ENCODE measurements at places on chromosomes 1 and 21.

DNA sequence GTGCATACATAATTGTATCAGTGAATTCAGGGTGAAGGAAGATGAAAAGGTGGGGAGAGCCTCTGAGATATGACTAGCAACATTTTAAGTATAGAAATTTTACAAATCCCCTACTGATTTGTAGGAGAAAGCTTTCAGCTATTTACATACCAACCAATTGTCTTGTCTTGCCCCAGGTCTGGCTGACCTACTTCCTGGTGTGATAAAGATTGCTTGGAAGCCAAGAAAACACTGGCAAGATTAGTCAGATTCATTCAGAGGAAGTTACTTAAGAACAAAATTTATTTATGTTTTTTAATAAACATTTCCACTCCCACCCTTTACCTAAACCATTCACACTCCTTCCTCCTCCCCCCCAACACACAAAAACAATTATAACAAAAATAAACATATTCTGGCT, 17.5 kb downstream of the PTGS2 start:
- no peak for DNase-seq

GRCh38 chr21:39083377-39084008, 99.8 kb downstream of the PSMG1 start:
- DNase-seq, result no peak

GRCh38 chr1:9362488-9362887, 69.8 kb downstream of the SPSB1 start:
- DNase-seq, result no peak

GRCh38 chr1:32791881-32792280, 25.3 kb downstream of the YARS1 start:
- DNase-seq, result no peak

- no peak for DNase-seq
Measured at GRCh38 chr21:25409978-25410377, 197.3 kb downstream of the MRPL39 start.

DNA sequence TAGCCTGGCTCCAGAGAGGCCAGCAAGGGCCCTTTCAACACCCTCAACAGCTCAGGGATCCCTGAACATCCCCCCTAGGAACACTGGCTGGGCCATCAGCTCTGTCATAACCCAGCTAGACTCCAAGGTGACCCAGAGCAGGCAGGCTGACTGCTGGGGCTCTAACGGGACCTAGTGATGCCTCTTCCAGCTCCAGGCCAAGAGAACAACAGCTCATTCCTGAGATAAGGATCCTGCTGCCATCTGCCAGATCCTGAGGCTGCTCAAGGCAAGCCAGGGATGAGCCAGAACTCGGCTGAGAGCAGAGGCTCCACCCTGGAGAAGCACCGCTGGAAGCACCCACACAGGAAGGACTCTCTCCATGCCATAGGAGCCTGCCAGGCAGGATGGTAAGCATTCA, 2.0 kb downstream of the VSIG8 start:
- no peak for DNase-seq

GRCh38 chr1:38059635-38060250, 13.2 kb upstream of the POU3F1 start:
- DNase-seq, result no peak

GRCh38 chr1:37480125-37480466, 5.7 kb downstream of the ZC3H12A start:
- no peak for DNase-seq

DNA sequence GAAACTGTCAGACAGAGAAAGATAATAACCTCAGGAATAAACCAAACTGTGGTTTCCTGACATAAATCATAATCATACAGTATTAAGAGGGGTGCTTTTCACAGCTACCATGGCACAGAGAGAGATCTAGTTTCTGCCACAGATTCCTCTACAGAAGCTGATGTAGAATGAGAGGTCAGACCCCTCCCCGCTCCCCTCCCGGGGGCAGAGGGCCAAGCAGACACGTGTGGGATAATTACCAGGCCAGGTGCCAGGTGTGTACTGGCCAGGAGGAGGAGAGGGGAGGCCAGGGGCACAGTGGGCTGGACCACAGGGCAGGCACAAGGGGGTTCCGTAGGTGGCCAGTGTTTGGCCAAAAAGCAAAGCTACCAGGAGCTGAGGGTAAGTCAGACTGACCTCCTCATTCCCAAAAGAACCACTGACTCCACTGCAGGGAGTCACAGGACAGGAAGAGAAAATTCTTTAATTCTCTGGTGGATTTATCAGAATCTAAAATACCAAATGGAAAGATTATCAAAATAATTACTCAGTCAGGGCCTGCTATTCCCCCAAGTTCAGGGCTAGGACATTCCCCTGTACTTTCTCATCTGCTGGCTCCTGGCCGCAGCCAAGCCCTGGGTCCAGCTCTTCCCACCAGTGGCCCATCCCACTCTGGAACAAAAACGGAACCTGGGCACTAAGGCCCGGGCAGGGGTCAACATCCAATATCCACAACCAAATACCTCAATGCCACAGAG, 30.0 kb downstream of the C2CD2 start:
- DNase-seq, result no peak

DNA sequence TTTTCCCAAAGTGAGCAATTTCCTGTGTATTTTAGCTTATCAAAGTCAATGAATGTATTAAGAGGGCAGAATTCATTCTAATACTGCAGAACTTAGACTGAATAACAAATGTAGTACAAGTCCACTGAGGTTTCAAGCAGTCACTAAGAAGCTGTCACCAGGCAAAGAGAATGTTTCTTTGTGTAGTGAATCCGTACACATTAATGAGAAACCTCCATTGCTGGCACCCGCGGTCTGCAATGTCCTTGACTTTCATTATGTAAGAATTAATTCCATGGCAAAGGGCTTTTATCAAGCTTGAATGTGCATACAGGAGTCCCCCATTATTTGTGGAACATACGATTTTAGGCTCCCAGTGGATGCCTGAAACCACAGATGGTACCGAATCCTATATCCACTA, 719.5 kb upstream of the TMPRSS15 start:
- DNase-seq, result no peak

DNA sequence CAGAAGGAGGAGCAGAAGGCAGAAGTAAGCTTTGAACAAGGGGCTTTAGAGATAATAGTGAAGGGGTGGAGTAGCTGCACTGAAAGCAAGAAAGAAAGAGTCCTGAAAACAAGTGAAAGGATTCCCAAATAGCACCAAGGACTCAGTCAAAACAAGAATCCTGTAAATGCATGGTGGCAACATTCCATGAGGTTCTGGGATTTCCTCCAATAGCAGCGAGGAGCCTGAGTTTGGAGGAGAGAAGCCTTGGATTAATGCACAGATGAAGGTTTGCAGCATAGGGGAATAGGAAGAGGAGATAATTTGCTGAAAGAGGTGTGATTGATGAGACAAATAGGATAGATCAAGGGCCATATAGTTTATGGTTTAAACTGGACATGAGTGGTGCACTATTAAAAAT, 10.9 kb downstream of the KRTAP22-2 start:
- no peak for DNase-seq

GRCh38 chr1:234780531-234781162, 170.7 kb upstream of the IRF2BP2 start:
- DNase-seq, result no peak

GRCh38 chr1:186762653-186763052, 66.1 kb upstream of the PLA2G4A start:
- DNase-seq, result no peak

- no peak for DNase-seq
Measured at GRCh38 chr1:116880917-116881316, 28.8 kb upstream of the PTGFRN start.

DNA sequence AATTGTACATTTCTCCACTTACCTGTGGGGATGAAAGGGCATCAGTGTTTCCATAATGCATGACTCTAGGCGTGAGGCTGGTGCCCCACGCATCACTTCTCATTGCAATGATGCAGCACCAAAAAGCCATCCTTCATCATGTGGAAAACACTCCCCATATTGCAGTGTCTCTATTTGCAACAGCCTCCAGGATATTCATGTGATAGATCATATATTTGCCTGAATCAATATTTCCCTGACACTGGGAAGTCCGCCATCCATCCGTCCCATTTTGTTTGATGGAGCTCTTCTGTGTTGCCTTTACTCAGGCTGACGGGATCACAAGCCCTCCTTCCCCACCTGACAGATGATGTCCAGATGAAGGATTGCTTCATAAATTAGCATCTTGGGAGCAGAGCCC, 74.5 kb upstream of the CAMK1G start:
- DNase-seq, result no peak

DNA sequence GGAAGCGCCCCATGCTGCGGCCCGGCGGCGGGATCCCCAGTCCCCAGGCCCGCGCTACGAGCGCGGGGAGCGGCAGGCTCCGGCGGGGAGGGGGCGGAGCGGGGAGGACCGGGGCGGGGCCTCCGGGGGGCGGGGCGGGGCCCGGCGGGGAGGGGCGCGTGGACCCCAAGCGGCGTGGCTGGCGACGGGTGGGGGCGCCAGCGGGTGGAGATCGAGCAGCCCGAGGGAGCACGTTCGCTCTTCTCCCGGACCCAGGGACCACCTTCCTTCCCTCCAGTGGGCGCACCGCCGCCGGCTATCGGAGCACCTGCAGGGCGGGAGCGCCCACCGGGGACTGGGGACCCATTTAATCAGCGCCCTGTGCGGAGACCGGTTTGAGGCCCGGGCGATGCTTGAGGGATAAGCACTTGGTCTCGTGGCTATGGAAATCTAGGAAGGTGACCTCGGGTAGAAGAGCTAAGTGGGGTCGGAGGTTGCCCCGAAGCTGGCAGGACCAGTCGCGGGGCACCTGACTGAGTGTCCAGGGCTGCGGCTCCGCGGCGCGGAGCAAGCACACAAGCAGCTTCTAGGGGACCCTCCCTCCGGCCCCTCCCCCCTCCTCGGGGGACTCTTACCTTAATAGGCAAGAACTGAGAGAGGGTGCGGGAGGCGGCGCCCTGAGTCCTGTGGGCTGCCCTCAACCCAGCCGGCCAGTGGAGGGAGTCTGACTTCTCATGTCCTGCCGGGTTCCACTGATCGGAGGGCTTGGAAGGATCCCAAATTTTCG, at the start of gene TSPAN2:
TSS of gene TSPAN2 (minus strand) at position 84 of the 766 bp plus-strand sequence. CDS start at position 13, 71 bp downstream.
- DNase-seq, result no peak

GRCh38 chr21:40792691-40793456, 54.1 kb downstream of the DSCAM start:
- DNase-seq, result no peak

DNA sequence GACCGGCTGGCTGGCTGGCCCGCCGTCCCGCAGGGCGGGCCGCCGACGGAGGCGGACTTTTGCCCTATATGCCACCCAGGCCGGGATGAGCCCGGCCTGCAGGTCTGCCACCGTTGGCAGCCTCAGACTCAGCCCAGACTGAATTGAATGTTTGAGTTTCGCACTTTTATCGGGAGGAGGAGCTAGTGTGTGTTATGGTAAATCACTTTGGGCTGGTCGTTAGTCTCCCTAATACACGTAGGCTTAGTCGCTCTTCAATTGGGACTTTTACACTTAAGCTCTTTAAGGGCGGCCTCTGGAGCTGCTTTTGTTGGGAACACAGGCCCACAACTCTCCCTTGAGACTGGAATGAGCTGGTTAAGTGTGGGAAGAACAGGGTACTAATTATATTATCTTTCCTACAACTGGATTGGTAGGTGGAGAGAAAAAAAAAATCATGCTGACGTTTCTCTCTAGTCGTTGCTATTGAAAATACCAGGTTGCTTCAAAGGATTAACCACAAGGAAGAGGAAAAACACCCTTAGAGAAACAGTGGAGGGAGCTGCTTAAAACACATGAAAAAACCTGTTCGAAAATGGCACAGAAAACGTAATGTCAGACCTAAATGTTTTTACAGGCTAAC, 1.4 kb upstream of the IRF2BP2 start:
- DNase-seq, result no peak

DNA sequence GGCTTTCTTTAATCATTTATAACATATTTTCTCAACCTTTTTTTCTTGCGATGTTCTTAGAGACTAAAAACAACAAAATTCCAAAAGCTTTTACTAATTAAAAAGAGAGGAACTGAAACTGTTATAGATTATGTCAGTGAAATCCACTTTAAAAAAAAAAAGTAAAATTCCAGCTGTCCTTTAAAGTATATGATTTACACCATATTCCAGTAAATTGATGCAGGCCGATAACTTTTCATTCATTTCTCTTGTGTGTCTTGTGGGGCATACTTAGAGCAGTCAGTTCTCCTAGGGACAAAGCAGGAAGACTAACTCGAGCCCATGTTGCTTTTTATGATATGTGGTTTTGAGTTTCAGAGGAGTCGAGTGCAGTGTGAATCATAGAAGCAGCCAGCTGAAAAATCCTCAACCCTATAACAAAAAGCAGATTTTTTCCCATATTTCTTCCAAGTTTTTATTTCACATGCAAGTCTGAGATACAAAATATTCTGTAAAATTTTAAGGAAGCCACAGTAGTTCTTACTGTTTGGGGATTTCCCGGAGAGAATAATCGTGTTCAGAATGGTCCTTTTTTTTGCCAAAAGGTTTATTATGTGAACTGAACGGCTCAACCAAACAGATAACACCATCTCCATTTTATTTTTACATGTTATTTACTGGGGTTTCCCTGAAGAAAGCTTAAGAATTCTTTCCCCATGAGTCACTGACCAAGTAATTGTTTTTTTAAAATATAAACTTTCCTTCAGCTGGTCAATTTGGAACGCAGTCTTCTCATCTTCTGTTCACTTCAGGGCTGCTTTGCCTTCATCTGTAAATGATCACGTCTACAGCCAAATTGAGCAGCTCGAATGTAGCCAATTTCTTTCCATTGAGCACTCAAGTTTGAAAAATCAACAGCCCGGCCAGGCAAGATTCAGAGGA, 77.0 kb upstream of the C1orf105 start:
- DNase-seq, result peak; percentile 87

DNA sequence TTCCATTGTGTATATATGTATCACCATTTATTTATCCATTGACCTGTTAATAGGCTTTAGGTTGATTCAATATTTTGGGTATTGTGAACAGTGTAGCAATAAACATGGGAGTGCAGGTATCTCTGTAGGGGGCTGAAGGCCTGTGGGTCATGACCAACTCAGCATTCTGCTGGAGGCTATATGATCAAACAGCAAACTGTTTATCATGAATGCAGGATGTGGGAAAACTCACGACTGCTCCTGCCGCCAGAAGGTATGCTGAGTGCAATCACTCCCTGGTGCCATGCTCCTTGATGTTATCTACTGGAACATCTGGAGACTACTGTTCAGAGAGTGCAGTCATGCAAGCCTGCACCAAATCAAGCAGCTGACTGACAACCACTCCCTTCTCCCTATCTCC, 275.2 kb downstream of the COL11A1 start:
- no peak for DNase-seq

DNA sequence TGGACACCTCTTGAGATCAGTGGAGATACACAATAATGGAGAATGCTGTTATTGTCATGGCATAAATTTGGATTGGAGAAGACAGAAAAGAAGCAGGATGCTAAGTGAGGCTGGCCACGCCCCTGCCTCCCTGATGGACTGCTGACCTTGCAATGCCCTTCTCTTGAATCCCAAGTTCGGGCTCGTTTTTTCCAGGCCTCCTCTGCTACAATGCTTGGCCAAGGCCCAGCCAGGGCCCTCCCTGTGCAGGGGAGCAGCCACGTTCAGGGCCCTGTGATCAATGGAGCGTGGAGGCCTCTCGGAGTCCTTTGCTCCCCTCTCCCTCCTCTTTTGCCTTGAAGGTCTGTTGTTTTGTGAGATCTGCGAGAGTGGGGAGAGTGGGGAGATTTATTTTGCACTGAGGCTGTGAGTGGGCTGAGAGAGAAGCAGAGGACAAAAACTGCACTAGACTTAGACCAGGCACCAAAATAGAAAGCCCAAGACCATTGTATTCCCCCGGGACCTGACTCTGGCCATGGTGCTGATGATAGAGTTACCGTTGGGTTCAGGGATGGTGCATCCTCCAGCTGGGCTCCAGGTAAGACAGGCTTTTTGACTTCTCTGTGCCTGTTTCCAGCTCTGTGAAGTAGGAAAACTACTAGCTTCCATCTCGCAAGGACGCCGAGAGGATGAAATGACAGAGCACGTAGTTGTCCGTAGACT, 268.6 kb downstream of the KAZN start:
- DNase-seq, result no peak

All from GM04504 (cell line).